ENCODE measurements at places on chromosomes 3 and 15.

DNA sequence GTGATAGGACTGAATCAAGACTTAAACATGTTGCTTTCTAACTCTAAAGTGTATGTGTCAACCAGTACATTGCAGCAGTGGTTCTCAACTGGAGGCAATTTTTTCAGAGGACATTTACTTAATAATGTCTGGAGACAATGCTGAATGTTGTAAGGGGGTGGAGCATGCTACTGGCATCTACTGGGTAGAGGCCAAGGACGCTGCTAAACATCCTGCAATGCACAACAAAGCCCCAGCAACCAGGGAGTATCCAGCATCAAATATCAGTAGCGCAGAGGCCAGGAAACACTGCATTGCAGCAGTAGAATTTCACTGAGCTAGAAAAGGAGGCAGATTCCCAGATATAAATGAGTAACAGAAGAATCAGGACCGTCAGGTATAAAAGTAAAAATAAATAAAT, 79.8 kb upstream of the GRM7 start:
- DNase-seq, result no peak

- peak; percentile 88 for DNase-seq
Measured at GRCh38 chr3:113084777-113085176, 94.0 kb downstream of the GTPBP8 start.

DNA sequence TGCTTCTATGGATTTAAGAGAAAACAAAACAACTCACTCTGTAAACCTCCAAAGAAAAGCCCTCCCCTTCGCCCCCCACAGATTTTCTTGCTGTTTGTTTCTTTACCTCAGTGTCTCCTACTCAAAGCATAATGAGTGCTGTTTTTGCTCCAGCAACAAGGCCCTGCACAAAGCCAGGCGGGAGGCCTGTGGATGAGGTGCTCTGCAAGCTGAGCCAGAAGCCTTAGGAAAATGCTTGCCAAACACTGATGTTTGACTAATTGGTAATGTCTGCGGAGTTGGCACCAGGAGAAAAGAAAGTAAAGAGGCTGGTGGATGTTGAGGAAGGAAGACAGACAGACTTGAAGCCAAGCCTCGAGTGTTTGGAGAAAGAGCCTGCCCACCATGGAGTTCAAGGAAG, 99.7 kb downstream of the RARB start:
- no peak for DNase-seq

- no peak for DNase-seq
Measured at GRCh38 chr3:32662647-32663046, 22.3 kb upstream of the CNOT10 start.

DNA sequence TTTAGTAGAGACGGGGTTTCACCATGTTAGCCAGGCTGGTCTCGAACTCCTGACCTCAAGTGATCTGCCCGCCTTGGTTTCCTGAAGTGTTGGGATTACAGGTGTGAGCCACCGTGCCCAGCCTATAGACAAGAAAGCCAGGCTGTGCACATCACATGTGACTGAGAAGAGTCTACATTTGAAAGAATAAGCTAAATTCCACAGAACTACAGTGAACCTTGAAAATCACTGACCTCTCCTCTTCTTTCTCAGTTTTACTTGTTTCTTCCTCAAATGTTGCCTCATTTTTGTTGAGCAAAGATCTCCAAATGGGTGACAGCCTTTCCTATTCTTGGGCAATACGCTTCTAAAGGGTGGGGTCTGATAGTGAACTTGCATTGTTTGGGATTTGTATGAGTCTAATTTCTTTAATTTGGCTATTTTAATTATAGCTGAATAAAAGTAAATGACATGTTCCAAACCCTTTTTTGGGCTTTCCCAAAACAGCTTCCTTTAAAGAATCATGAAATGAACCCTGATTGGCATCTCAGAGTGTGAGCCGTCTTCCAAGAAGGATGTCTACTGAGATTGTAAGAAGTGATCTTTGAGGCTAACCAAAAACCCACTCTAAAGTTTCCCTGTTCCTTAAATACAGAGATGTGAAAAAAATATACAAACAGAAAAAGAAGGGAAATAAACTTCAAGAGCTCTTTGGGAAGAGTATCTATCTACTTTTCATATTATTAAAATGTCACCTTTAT, 21.6 kb upstream of the SPTBN5 start:
- no peak for DNase-seq

- DNase-seq, result no peak
Measured at GRCh38 chr3:9884555-9885165, 4.6 kb upstream of the CIDEC start.

- no peak for DNase-seq
Measured at GRCh38 chr15:37880009-37880834, 54.2 kb upstream of the TMCO5A start.

GRCh38 chr3:128470134-128470899, 3.6 kb upstream of the DNAJB8 start:
- no peak for DNase-seq

All from sciatic nerve (tissue), 2 donors.